ENCODE measurements at places on chromosomes 2 and 18. TPM values are rescaled to one million over a fixed set of nuclear protein-coding genes. Genes with fewer than 3 reads are reported as not detected.

The ELOA2 gene
- polyA plus RNA-seq: not detected

The TM4SF20 gene
- polyA plus RNA-seq: 1.3 TPM

The IWS1 gene
- 33.8 TPM for polyA plus RNA-seq

The SH3RF3 gene
- polyA plus RNA-seq: 3.6 TPM

DNA sequence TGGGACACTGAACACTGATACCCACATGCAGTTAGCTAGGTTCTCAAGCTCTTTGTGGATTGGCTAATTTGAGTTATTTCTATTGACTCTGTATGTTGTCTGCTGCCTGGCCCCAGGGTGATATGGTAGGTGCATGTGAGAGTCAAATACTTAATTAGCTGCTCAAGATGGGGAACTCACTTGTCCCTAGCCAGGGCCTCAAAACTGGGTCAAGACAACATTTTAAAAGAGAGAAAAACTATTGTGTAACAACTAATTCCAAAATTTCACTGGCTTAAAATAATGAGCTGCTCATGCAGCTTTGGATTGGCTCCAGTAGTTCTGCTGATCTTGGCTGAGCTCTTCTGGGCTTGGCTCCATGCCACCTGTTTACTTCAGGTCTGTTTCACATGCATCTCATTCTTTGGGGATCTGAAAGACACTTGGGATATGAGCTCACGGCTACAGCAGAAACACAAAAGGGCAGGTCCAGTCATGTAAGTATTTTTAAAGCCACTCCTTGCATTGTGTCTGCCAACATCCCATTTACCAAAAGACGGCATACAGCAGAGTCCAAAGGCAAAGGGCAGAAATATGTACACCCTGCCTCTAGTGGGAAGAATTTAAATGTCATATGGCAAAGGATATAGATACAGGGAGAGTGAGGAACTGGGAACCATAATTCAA is 716.8 kb downstream of the SUCLG1 start:
- DNase-seq: peak; percentile 25

- DNase-seq: no peak
These were observed 213.0 kb upstream of the SETBP1 start for GRCh38 chr18:44467718-44468117.

DNA sequence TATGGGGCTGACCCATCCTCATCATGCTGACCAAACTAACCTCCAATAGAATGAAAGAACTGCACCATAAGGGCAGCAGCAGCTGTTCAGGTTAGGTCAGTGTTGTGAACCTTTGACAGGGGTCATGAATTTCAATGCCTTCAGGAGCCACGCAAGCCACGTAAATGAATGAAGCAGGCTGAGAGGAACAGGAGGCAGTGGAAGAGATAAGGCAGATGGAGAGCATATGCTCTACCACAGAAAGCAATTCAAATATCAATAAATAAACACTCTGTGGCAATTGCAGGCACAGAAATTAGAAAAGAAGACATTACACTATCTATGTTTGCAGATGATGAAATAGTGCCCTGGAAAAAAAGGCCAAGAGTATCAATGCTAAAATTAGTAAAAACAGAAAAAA is 56.3 kb downstream of the SCG2 start:
- DNase-seq: no peak

- DNase-seq: no peak
These were observed 82.4 kb downstream of the SNTG2 start for GRCh38 chr2:1033069-1033468.

- no peak for DNase-seq
These were observed 44.2 kb upstream of the HS6ST1 start for GRCh38 chr2:128362889-128363228.

GRCh38 chr2:65361623-65362022 is 70.8 kb downstream of the SPRED2 start:
- no peak for DNase-seq

- no peak for DNase-seq
These were observed 75.6 kb upstream of the EPB41L3 start for GRCh38 chr18:5619376-5619775.

- DNase-seq: no peak
These were observed 30.9 kb upstream of the NAB1 start for GRCh38 chr2:190618030-190618429.
